K562 (cell line): ENCODE measurements at places on chromosomes 2 and 18. TPM values are rescaled to one million over a fixed set of nuclear protein-coding genes. Genes with fewer than 3 reads are reported as not detected.

- H3K27me3 ChIP-seq: peaks cover 3% of the 10 kb centered on the region; the same call in 1 of the 2 replicates
- H3K27ac ChIP-seq: no peak overlapping the region
- H3K36me3 ChIP-seq: no peaks in the 10 kb centered on the region
- no peaks in the 10 kb centered on the region for H3K4me1 ChIP-seq
Measured at GRCh38 chr2:57906152-57906732, 140.4 kb upstream of the VRK2 start.

GRCh38 chr2:158395166-158395565 is 61.4 kb downstream of the CCDC148 start:
- no peak overlapping the region for H3K4me3 ChIP-seq
- H3K27me3 ChIP-seq: no peaks in the 10 kb centered on the region
- DNase-seq: no peak
- H3K27ac ChIP-seq: no peak overlapping the region
- H3K4me1 ChIP-seq: no peaks in the 10 kb centered on the region
- H3K36me3 ChIP-seq: no peaks in the 10 kb centered on the region

- no peaks in the 10 kb centered on the region for H3K27me3 ChIP-seq
- DNase-seq: no peak
- H3K27ac ChIP-seq: no peak overlapping the region
- H3K4me1 ChIP-seq: no peaks in the 10 kb centered on the region
Measured at GRCh38 chr2:232281858-232282507, 96.6 kb upstream of the ALPP start.

DNA sequence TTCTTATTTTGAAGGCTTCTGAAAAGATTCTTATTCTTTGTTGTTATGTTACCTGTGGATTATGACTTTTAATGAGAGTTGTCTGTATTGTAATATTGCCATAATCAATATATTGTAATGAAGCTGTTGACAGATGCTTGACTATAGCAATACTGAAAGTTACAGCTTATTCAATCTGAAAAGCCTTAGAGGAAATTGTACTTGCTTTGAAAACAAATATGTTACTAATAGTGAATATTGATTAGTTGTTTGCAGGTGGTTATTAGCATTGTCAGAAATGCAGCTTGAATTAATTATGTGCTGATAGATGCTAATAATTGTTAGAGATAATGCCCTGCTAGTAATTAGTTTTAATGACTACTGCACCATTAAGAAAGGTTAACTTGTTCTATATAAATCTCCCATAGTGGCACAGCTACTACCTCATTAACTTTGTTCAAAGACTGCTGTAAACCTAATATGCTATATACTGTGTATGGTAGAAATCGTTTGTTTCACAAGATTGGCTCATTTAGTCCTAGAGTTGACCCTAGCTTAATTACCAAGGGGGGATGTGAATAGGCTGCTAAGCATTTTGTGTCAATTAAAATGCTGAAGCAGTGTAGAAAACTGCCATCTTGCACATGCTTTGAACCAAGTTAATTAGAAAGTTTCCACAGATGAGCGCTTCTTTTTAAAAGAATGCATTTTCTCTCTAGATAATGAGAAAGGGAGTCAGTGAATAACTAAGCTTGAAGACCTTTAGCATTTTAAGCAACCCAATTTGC is 30.5 kb downstream of the SLC39A10 start:
- no peak overlapping the region for H3K27ac ChIP-seq
- no peak for DNase-seq
- no peaks in the 10 kb centered on the region for H3K4me1 ChIP-seq
- H3K4me3 ChIP-seq: no peak overlapping the region

GRCh38 chr2:10432311-10433181 is 15.6 kb downstream of the ODC1 start:
- DNase-seq: no peak
- no peak overlapping the region for H3K4me3 ChIP-seq
- H3K36me3 ChIP-seq: no peaks in the 10 kb centered on the region
- peaks cover 51% of the 10 kb centered on the region for H3K4me1 ChIP-seq
- no peak overlapping the region for H3K27ac ChIP-seq
- no peaks in the 10 kb centered on the region for H3K27me3 ChIP-seq

The CAPN14 gene
- not detected in 2 replicates for total RNA-seq

The ATAD2B gene
- total RNA-seq: 18.5 and 18.8 TPM in 2 replicates

The FOXI3 gene
- not detected in 2 replicates for total RNA-seq

The GLI2 gene
- total RNA-seq: 0.24 TPM in 1 of 2 replicates, not detected in the other

The SEMA4F gene
- total RNA-seq: 1.3 and 1.6 TPM in 2 replicates
